Stomach (tissue), 19 donors: ENCODE measurements at places on chromosomes 5 and 9.

- DNase-seq: no peak
Measured at GRCh38 chr5:131242728-131243255, 21.1 kb upstream of the CDC42SE2 start.

- no peak for DNase-seq
Measured at GRCh38 chr5:121974261-121974660, 12.5 kb downstream of the SRFBP1 start.

- DNase-seq: no peak
Measured at GRCh38 chr5:164861610-164862009, 1356.2 kb downstream of the MAT2B start.

- no peak for DNase-seq
Measured at GRCh38 chr5:74772359-74772758, 5.3 kb downstream of the NSA2 start.

GRCh38 chr5:36948650-36949049 is 72.1 kb downstream of the NIPBL start:
- DNase-seq: no peak

DNA sequence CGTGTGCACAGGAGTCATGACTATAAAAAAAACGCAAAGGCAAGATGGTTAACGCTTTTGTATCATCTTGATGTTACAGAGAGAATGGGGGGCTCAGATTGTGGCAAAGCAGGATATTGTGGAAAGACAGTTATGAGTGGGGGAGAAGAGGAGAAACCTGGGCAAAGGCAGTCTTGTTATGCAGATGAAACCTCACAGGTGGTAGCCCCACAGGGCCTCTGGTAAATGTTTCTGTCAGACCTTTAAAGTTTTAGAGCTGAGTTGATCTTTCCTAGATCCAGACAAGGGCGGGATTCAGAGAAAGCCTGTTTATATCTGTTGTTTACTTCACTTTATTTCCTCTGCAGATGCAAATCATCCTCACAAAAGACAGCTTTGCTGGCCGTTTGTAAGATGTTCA is 55.2 kb downstream of the C9orf85 start:
- DNase-seq: no peak

GRCh38 chr9:128470560-128470959 is 14.8 kb downstream of the ODF2 start:
- no peak for DNase-seq

DNA sequence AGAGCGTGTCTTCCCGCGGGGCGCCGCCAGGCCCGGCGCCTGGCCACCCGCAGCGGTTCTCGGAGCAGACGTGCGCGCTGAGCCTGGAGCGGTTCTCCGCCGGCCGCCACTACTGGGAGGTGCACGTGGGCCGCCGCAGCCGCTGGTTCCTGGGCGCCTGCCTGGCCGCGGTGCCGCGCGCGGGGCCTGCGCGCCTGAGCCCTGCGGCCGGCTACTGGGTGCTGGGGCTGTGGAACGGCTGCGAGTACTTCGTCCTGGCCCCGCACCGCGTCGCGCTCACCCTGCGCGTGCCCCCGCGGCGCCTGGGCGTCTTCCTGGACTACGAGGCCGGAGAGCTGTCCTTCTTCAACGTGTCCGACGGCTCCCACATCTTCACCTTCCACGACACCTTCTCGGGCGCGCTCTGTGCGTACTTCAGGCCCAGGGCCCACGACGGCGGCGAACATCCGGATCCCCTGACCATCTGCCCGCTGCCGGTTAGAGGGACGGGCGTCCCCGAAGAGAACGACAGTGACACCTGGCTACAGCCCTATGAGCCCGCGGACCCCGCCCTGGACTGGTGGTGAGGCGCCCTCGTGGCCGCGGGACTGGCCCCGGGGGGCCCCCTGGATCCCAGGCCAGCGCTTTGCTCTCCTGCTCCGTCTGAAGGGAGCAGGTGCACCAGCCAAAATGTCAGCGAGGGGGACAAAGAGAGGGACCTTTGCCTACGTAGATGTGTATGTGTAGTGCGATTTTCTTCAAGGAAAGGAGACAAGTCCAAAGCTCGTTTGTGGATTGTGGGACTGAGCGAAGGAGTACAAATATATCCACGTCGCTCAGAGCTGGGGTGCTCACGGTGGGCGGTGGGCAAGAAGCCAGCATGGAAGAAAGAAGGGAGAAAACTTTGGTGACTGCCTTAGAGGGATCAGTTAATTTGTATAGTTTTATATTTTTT is 19.5 kb downstream of the BTNL9 start:
- DNase-seq: no peak

DNA sequence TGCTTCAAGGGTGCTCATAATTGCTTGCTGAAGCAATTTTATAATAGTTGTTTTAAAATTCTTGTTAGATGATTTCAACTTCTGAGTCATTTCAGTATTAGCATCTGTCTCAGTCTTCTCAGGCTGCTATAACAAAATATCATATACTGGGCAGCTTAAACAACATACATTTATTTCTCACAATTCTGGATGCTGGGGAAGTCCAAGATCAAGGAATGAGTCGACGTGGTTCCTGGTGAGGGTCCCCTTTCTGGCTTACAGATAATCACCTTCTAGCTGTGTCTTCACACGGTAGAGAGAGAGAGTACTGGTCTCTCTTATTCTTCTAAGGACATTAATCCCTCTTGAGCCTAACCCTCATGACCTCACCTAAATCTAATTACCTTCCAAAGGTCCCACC is 160.4 kb downstream of the SIL1 start:
- DNase-seq: no peak

DNA sequence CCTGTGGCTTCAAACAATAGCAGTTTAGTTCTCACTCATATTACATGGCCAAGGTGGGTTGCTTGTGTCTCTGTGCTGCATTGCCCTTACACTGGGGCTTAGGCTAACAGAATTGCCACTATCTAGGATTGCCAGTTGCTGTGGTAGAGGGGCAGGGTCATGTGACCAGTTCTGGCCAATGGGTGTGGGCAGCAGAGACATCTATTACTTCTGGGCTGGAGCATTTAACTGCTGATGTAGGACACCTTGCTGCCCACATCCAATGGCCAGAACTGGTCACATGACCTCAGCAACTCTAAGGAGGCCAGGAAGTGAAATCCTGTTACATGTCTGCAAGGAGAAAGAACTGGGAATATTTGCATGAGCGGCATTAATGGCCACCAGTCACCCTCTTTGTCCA is 199.3 kb downstream of the C9orf152 start:
- DNase-seq: no peak

DNA sequence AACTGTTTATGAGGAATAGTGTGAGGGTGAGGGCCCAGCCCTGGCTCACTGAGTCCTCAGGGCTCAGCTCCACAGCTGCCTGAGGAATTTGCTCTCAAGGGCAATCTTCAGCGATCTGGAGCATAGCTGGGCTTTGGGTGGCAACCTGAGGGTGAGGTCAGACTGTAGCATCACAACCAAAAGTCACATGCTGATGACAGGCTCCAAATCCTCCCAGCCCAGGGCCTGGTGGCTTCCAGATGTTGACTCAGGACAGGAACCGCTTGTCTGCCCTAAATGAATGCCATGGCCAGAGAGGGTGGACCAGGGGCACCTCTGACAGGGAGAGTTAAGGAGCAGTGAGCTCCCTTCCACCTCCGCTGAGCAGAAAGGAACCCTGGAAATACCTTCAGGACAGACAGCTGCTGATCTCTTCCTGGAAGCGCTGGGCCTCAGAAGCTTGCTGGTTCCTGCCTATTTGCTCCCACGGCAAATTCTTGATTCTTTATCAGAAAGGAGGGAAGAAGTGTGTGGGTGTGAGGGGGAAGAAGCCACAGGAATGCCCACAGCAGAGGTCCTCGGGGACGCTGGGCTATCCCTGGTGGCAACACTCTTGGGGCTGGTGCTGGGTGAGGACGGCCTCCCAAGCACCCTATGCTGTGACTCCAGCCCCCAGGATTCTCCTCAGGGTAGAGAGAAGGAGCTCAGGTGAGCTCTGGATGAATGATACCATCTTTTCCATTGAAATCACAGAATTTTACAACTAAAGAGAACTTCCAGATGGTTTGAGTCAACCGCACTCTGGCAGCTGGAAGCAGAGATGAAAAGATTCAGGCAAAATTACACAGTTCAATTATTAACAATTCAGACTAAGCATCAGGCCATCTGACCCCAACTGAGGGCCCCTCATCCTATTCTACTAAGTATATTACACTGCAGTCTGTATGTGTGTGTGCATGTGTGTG is 13.8 kb upstream of the CTSL start:
- DNase-seq: no peak

DNA sequence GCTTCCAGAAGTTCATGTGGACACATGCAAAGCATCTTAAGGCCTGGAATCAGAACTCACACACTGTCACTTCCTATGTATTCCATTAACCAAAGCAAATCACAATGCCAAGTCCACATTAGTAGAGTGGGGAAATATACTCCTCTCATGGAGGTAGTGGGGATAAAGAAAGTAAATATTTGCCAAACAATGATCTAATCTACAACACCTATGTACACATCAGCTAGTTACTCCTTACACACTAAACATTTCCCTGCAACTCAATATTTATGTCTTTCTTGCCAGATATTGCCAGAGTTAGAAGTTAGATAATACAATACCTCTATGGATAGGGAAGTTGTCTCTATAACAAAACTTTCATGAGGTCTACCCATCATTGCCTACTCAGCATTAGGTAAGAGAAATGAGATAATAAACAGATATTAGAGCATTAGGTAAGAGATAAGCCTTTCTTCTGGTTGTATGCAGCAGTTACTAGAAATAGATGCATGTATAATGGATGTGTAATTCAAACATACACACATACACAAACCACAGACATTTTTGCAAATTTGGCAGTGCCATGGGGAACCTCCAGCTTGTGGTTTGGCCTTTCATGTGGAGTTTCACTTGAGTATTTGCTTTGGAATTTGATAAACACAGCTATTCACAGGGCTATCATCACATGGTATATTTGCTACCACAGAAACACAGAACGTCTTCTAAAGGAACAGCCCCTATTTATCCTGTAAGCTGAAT is 196.5 kb downstream of the TLE1 start:
- DNase-seq: no peak

DNA sequence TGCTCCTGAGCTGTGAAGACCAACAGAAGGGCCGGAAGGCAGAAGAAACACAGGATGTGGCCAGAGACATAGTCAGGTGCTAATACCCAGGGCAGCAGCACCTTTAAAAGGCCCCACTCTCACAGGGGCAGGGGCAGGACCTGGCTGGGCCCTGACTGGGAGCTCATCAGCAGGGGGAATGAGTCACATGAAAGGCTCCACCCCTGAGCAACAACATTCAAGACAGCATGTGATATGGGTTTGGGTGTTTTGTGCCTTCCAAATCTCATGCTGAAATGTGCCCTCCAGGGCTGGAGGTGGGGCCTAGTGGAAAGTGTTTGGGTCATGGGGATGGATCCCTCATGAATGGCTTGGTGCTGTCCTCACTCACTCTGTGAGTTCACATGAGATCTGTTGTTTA is 181.7 kb downstream of the ERCC6L2 start:
- no peak for DNase-seq
